ENCODE measurements at places on chromosomes 12 and 14.

- no peak for DNase-seq
Measured at GRCh38 chr12:232731-233614, 19.0 kb upstream of the SLC6A12 start.

DNA sequence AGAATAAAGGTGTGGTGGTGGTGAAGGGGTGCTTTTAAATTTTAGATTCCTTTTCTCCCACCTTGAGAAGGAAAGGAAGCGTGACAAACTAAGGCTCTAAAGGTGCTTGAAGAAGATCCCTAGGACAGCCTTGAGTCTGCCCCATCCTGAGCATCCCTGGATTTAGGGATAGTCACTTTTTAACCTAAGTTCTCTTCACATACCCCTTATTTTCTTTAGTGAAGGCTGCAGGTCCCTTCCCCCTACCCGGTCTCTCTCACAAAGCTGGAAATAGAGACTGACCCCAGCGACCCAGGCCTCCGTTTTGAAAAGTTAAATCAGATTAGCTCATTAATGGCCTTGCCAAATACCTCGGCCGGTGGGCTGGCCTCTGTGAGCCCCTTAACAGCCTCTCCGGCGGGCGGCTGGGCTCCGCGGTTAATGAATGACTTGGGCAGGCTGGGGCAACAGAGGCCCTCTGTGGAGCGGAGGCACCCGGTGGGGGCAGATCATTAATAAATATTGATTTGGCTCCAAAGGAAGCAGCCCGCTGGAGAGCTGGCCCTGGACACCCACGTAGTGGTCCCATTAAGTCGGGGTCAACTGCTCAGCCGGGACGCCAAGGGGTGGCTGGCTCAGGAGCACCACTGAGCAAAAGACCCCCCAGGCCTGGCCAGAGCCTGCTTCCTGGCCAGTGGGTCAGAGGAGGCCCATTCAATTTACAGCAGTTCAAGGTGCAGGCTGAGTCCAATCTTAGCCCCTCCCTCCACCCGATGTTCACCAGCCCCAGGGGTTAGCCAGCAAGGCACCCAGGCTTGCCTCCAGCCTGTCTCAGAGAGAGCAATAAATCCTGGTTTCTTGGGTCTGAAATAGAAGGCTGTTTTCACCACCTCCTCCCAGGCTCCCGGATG lies 31.8 kb downstream of the PAH start:
- DNase-seq = no peak

DNA sequence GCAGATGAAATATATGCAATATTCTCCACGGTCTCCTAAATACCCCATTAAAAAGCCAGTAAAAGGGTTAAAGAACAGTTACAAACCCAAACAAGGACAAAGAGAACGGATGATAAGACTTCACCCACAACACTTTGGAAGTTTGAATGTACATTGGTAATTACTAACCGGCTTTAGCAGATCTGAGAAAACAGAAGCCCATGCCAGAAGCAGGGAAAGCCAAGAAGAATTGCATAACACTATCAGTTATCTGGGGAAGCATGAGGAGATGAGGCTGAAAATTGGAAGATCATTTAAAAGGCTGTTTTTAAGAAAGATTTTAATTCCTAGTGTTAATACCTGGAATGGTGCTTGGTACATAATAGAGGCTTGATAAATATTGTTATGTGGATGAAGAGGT lies 55.6 kb upstream of the MYBPC1 start:
- no peak for DNase-seq

DNA sequence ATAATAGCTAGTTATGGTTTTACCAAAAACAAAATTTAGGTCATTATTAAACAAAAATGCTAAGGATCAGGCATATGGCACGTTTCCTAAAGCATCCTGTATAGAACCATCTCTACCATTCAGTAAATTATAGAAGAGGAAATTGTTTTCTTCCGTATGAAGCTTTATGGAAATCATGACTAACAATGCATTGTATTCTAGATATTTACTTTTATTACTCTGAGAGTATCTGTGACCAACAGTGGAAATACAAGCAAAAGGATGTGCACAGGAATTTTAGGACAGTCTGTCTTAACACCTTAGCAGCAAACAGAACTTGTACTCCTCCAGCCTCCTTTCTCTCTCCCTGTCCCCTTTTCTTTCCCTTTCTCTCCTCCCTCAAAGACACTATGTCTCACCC lies 7.1 kb downstream of the DENND5B start:
- DNase-seq = no peak

DNA sequence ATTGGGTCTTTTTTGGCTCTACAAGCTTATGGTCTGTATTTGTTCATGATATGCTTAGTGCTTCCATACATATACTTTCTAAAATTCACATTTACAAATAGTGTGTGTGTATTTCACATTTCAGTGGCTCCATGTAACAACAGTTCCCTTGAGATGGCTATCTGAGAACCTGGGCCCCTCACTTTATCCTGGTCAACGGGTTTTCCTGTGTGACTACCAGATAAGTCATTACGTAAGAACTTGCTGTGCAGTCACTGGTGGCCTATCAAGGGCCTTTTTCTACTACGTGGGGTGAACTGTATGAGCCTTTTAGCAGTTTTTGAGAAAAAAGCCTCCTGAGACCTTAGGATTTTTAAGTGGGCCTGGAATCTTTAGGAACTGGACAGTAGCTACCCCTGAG lies 454.1 kb downstream of the PCNX1 start:
- no peak for DNase-seq

- DNase-seq = no peak
Measured at GRCh38 chr14:63046339-63047268, 1.3 kb upstream of the KCNH5 start.

GRCh38 chr12:114767084-114767760 lies 83.2 kb upstream of the TBX3 start:
- no peak for DNase-seq

- DNase-seq = no peak
Measured at GRCh38 chr14:22549981-22550673, 38.9 kb downstream of the DAD1 start.

GRCh38 chr14:55450987-55451386 lies 10.6 kb upstream of the TBPL2 start:
- DNase-seq = no peak

- DNase-seq = no peak
Measured at GRCh38 chr14:99315197-99315596, 43.2 kb upstream of the BCL11B start.

- no peak for DNase-seq
Measured at GRCh38 chr12:2110127-2110526, 57.3 kb downstream of the CACNA1C start.

DNA sequence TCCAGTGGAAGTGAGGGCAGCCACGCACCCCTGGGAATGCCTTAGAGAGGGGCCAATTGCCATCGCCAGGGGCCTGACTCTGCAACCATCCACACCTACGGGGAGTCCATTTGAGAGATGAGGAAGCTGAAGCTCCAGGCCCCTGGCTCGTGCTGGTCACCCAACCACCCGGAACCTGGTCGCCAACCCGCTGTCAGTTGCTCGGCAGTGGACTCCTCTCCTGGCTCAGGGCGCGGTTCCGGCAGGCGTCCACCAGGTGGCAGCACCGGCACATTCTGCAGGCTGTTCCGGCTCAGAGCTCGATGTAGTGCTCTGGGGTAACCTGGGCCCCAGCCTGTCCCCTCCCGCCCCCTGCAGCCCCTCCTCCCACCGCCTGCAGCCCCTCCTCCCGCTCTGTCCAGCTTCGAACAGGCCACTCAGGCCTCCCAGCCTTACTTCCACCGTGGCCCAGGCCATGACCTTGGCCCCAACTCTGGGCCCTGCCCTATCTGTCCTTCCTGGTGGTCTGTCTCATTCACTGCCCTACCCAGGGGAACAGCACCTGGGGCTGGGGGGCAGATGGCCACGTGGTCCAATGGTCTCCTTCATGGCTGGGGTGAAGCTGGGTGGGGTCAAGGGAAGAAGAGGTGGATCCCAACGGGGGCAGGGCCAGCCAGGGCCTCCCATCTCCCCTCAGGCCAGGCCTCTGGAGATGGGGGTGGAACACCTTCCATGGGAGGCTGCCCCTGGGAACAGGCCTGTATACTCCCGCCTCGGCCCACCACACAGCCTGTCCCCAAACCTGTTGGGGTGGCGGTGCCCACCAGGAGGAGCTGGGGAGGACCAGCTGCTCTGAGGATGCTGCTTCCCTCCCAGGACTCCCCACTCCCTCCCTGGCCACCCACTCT lies 15.7 kb downstream of the SIVA1 start:
- DNase-seq = peak; percentile 76

DNA sequence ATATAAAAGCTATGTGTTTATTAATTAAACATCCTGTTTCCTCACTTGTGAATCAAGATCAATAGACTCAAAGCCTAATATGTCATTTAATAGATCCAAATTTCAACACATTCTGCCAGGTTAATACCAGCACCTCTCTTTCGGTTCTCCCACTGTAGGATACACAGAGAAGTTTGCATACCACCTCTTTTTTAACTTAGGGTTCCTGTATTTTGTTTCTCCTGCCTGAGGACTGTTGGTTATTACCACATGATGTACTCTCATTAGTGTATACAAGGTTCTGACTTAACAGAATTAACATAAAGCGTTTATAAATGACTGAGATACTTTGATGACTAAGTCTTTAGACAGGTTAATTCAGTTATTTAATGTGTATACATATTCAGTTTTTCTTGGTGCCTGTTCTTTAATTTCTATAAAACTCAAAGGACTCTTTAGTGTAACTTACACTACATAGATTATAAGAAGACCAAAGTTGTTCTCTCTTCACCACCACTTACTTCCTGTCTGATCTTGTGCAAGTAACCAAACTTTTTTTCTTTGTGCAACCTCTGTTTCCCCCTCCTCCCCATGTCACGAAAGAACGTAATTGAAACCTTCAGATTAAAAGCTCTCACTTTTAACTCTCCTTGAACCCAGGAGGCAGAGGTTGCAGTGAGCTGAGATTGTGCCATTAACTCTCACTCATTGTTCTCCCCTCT lies 89.8 kb upstream of the DNM1L start:
- no peak for DNase-seq

DNA sequence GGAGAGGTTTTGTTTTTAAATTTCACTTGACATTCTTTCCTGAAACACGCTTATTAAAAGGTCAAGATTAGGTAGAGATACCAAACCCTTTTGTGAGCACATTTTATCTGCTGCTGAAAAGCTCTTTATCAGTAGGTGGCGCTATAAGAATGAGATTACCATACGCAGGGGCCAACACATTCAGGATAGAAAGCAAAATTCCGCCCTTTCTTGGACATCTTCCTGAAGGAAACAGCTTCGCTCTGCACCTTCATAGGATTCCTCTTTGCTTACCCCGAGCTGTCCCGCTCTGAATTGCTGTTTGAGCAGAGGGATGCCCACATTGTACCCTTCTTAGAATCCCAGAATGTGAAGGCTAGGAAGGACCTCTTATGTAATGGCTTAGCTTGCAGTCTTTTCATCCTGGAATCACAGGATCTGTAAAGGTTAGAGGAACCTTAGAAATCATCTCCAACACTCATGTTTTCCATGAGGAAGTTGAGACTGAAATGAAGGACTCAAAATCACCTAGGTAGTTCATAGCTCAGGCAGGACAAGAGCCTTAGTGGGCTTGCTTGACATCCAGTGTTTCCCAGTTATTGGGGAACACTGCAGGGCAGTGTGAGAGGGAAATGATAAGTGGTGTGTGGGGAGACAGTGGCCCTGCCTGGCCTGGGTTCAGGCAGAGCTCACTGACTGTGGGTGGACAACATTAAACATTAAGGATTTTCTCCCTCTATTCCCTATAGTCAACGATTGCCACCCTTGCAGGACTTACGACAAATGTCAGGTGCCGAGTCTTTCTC lies 38.7 kb upstream of the CRY1 start:
- DNase-seq = no peak

Data from stimulated activated CD8-positive, alpha-beta memory T cell treated with anti-CD3 and anti-CD28 coated beads, Interleukin-15, amount 100 ng/mL, for 4 hours (primary cell).